ENCODE measurements at places on chromosomes 6 and 20. TPM values are rescaled to one million over a fixed set of nuclear protein-coding genes. Genes with fewer than 3 reads are reported as not detected.
A peak's percentile ranks its signal among the peaks of the same experiment; 100 is the strongest.

- no peaks in the 10 kb centered on the region for H3K27me3 ChIP-seq
- no peak for DNase-seq
- no peaks in the 10 kb centered on the region for H3K36me3 ChIP-seq
- H3K4me3 ChIP-seq: no peak overlapping the region
- H3K27ac ChIP-seq: no peak overlapping the region
Observed at GRCh38 chr6:160804639-160805038, 102.6 kb downstream of the PLG start.

GRCh38 chr20:46307139-46307998, 929 bp downstream of the CDH22 start:
- H3K4me3 ChIP-seq: no peak overlapping the region
- no peaks in the 10 kb centered on the region for H3K36me3 ChIP-seq
- H3K4me1 ChIP-seq: no peaks in the 10 kb centered on the region
- H3K27ac ChIP-seq: no peak overlapping the region
- peak; percentile 98 for DNase-seq
- H3K27me3 ChIP-seq: peaks cover 64% of the 10 kb centered on the region

DNA sequence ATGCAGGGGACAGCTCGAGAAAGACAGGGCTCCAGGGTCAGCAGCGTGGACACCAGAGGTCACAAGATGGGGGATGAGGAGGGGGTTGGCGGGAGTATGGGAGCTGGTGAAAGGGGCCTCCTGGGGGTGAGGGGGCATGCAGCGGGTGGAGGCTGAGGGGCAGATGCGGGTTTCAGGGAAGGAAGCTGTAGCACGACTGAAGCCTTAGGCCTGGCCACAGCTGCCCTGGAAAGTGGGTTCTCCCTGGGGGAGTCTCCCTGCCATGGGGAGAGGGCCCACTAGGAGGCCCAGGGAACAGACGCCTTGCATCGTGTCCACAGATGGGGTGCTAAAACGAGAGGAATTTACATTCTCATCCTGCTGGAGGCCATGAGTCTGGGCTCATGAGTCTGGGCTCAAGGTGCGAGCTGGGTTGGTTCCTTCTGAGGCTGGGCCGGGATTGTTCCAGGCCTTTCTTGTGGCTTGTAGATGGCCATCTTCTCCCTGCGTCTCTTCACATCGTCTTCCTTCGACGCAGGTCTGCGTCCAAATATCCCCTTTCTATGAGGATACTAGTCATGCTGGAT, 18.0 kb downstream of the APCDD1L start:
- no peaks in the 10 kb centered on the region for H3K4me1 ChIP-seq
- no peak overlapping the region for H3K4me3 ChIP-seq
- no peak for DNase-seq

- DNase-seq: no peak
- no peaks in the 10 kb centered on the region for H3K36me3 ChIP-seq
- H3K27ac ChIP-seq: no peak overlapping the region
- no peak overlapping the region for H3K4me3 ChIP-seq
Observed at GRCh38 chr6:53998303-53998702, 112.9 kb upstream of the MLIP start.

- DNase-seq: no peak
- no peaks in the 10 kb centered on the region for H3K36me3 ChIP-seq
- peaks cover 43% of the 10 kb centered on the region for H3K4me1 ChIP-seq
- peak overlapping the region; percentile 72 for H3K27ac ChIP-seq
- no peak overlapping the region for H3K4me3 ChIP-seq
Observed at GRCh38 chr6:158799051-158799792, 19.9 kb downstream of the EZR start.

GRCh38 chr6:14934013-14934412, 311.9 kb upstream of the JARID2 start:
- no peaks in the 10 kb centered on the region for H3K4me1 ChIP-seq
- H3K27me3 ChIP-seq: no peaks in the 10 kb centered on the region
- no peak overlapping the region for H3K27ac ChIP-seq
- DNase-seq: no peak
- no peaks in the 10 kb centered on the region for H3K36me3 ChIP-seq
- no peak overlapping the region for H3K4me3 ChIP-seq

DNA sequence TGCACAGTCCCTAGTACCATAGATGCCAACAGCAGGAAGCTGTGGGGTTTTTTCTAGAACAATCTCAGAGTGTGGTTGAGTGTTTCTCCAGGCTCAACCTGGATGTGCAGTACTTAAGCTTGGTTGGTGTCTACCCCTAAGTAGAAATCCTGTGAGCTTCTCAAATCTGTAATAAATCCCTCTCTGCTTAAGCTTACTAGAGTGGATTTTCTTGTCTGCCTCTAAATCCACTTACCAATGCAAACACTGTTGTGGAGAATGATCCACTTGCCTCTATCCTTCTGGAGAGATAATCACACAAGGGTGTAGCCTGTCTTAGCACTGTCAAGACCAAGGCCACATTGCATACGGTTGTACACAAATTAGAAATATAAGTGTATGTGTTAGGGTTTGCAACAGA, 43.3 kb upstream of the CLIC5 start:
- H3K27me3 ChIP-seq: peaks cover 2% of the 10 kb centered on the region
- DNase-seq: no peak
- H3K36me3 ChIP-seq: no peaks in the 10 kb centered on the region

GRCh38 chr6:154343473-154344308, 12.9 kb downstream of the IPCEF1 start:
- no peak for DNase-seq
- no peak overlapping the region for H3K4me3 ChIP-seq
- H3K27ac ChIP-seq: no peak overlapping the region
- H3K27me3 ChIP-seq: no peaks in the 10 kb centered on the region

DNA sequence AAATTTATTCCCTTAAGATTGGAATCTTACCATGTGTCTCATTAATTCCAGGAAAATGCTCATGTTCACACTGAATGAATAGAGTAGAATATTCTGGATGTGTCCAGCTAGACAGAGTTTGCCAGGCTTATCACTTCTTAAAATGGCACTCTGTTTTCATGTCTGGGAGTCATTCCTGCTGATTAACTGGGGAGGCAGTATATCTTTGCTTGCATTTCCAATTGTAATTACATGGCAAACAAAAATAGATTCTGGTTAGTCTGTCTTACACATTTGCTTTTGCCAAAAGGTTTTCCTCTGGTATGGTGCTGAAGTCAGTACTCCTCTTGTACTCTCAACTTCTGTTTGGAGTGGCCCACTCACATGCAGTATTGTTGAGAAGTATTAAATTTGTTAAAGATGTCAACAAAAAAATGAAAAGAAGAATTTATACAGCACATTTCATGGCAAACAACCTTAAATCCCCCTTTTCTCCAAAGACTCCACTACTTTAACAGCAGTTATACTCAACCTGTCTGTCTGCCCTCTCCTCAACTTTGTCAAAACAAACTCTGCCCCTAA, 70.2 kb downstream of the TENT5A start:
- no peak overlapping the region for H3K27ac ChIP-seq
- H3K4me3 ChIP-seq: no peak overlapping the region
- H3K27me3 ChIP-seq: no peaks in the 10 kb centered on the region
- no peak for DNase-seq

GRCh38 chr6:46414398-46414797, 76.9 kb downstream of the RCAN2 start:
- no peak for DNase-seq
- no peak overlapping the region for H3K4me3 ChIP-seq
- H3K27me3 ChIP-seq: no peaks in the 10 kb centered on the region
- H3K36me3 ChIP-seq: no peaks in the 10 kb centered on the region
- no peak overlapping the region for H3K27ac ChIP-seq

- H3K27ac ChIP-seq: peak overlapping the region; percentile 15
Observed at GRCh38 chr6:131758920-131759319, 48.1 kb upstream of the CTAGE9 start.

DNA sequence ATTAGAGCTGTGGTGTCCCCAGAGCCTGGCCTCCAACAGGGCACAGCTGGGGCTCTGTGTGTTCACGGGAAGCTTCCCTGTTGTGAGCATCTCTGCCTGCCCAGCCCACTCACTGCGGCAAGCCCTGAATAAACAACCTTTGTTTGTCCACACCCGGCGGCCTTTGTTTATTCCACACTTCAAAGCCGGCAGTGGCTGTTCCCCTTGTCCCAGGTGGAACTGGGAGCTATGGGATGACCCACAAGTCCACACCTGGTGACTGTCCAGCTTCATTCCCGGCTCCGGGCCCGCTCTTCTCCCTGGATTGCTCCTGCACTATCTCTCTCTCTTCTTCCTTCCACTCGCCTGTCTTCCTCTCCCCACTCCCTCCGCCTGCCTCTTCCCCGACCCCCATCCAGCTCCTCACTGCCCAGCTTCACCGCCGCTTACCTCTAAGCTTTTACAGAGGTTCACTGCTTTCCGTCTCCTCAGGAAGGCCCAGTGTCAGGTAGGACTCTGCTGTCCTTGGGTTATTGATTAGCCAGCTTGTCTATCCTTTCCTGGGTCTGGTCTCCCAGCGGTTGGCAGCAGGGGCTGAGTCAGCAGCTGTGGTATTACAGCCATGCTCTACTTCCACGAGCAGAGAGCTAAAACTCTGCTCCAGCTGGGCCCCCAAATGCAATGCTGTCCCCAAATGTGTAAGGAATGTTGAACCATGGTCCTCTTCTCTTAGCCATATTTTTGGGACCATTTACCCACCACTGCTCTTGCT, 17.8 kb downstream of the DACT2 start:
- H3K27ac ChIP-seq: no peak overlapping the region
- H3K36me3 ChIP-seq: no peaks in the 10 kb centered on the region
- H3K4me3 ChIP-seq: no peak overlapping the region
- H3K27me3 ChIP-seq: no peaks in the 10 kb centered on the region

- H3K36me3 ChIP-seq: no peaks in the 10 kb centered on the region
- peaks cover 25% of the 10 kb centered on the region for H3K4me1 ChIP-seq
- DNase-seq: peak; percentile 98
Observed at GRCh38 chr20:36773597-36774390, at the start of gene DSN1. Gene DSN1 (minus strand): TSS chr20:36773763. CDS start chr20:36771458, 2,305 bp downstream.

GRCh38 chr6:48397887-48398286, 286.9 kb upstream of the PTCHD4 start:
- no peak overlapping the region for H3K27ac ChIP-seq
- H3K36me3 ChIP-seq: no peaks in the 10 kb centered on the region
- no peaks in the 10 kb centered on the region for H3K4me1 ChIP-seq
- no peaks in the 10 kb centered on the region for H3K27me3 ChIP-seq
- DNase-seq: no peak

DNA sequence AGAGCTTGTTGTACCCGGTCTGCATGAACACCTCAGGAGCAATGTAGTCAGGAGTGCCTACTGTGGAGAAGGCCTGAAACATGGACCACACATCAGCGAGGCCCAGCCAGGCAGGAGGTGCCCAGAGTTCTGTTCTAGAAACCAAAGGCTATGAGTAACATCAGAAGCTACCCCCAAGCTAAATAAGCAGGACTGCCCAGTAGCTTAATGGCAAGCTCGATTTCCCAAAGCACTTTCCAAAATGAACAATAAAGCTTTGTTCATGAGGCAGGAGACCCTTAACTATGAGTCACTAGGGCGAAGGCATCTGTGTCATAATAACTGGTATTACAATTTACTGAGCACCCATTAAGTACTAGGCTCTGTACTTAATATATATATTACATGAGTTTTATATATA, 47.4 kb downstream of the STK38 start:
- H3K36me3 ChIP-seq: peaks cover 52% of the 10 kb centered on the region
- no peaks in the 10 kb centered on the region for H3K27me3 ChIP-seq
- H3K27ac ChIP-seq: no peak overlapping the region

GRCh38 chr6:108080010-108080780, 5.7 kb upstream of the OSTM1 start:
- H3K4me1 ChIP-seq: peaks cover 5% of the 10 kb centered on the region
- H3K36me3 ChIP-seq: no peaks in the 10 kb centered on the region
- no peak overlapping the region for H3K4me3 ChIP-seq
- peaks cover 3% of the 10 kb centered on the region for H3K27me3 ChIP-seq
- no peak overlapping the region for H3K27ac ChIP-seq
- peak; percentile 45 for DNase-seq

- no peaks in the 10 kb centered on the region for H3K27me3 ChIP-seq
- DNase-seq: no peak
- H3K4me3 ChIP-seq: no peak overlapping the region
- no peaks in the 10 kb centered on the region for H3K36me3 ChIP-seq
- H3K27ac ChIP-seq: no peak overlapping the region
- H3K4me1 ChIP-seq: no peaks in the 10 kb centered on the region
Observed at GRCh38 chr6:129476810-129477209, 233.2 kb downstream of the ARHGAP18 start.

DNA sequence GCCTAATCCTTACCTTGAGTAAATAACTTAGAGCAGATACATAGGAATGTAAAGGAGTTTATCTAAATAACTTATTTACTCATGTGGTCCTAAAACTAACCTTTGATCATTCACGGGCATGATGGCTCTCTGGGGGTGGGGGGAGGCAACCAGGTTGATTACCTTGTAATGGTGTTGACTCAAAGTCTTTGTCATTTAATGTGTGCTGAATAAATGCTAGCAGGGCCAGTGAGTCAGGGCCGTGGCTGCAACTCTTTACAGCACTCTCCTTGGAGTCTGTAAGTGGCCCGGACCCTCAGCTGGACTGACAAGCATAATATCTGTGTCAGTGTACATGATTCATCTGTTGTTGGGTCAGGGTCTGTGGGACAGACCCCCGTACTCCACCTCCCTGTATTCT, 203.0 kb downstream of the EPM2A start:
- DNase-seq: no peak
- no peaks in the 10 kb centered on the region for H3K36me3 ChIP-seq
- no peak overlapping the region for H3K4me3 ChIP-seq
- no peak overlapping the region for H3K27ac ChIP-seq
- no peaks in the 10 kb centered on the region for H3K4me1 ChIP-seq

Gene C20orf141
- 0.29 TPM for total RNA-seq

Gene TMEM14A
- 15.6 TPM for total RNA-seq

Gene PSORS1C2
- total RNA-seq: not detected

Gene GRIK2
- total RNA-seq: 0.72 TPM

Gene WFDC10B
- not detected for total RNA-seq

Gene TULP1
- total RNA-seq: not detected

Gene SAPCD1
- total RNA-seq: 0.59 TPM

Gene ECT2L
- total RNA-seq: under 0.01 TPM

Gene ME1
- 31.8 TPM for total RNA-seq

Gene BMP7
- total RNA-seq: not detected

Gene AMD1
- 63.0 TPM for total RNA-seq

Gene DOK5
- 12.7 TPM for total RNA-seq

Gene CST2
- not detected for total RNA-seq

Gene MYB
- total RNA-seq: 0.36 TPM

Gene RSPO4
- not detected for total RNA-seq

All from osteoblast (primary cell).